Stimulated activated CD4-positive, alpha-beta T cell treated with anti-CD3 and anti-CD28 coated beads, Interleukin-2, amount 100 ng/mL, for 24 hours (primary cell): ENCODE measurements at places on chromosomes 11 and 22.

DNA sequence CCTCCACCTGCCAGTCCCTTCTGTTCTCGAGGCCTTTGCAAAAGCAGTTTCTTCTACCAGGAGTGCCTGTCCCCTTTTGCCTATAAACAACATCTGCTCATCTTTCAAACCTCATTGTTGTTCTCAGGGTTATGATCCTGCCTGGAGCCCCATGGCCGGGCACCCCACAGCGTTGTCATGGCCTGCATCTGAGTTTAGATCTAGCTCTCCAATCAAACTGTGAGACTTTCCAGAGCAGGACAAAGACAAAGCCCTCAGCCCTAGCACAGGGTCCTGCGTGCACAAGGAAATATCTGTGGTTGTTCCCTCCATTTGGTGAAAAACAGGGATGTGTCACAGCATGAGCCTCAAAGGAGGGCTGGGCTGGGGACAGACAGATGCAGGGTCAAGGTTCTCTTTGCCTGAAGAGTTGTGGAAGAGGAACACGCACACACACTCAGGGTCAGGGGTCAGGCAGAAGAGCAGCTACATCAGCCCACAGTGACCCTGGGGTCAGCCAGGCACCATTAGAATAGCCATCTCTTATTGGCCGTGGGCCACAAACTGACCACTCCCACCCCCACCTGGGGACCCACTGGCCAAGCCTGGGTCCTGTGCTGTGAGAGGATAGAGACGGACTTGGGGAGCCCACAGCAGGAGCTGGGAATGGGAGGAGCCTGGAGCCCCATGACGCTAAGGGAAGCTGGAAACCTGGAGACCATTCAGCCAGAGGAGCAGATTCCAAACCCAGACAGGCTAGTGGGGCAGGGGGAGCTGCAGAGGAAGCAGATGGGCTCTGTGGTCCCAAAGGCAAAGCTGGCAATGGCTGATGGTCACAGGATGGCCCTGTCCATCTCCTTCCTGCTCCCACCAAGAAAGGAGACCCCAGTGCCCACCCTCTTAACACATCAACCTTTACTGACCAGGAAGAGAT is 99.4 kb downstream of the PDE2A start:
- DNase-seq: no peak

GRCh38 chr22:48923165-48923865 is 904.4 kb downstream of the BRD1 start:
- no peak for DNase-seq

GRCh38 chr11:112514011-112514740 is 253.5 kb upstream of the PLET1 start:
- DNase-seq: no peak

DNA sequence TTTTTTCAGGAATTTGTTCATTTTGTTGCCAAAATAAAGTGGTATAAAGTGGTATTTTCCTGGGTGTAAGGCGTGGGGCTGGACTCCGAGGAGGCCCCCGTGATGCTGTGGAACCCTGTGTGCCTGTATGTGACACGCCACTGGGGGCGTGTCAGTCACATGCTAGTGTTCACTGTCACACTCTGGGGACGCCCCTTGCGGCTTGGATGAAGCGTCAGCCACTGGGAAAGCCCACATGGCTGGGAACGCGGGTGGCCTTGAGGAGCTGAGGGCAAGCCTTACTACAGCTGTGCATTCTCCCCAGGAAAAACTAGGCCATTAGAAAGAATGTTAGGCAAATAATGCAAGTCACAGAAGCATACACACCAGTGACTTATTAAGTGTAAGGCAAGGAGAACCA is 77.0 kb upstream of the SLC25A18 start:
- no peak for DNase-seq

DNA sequence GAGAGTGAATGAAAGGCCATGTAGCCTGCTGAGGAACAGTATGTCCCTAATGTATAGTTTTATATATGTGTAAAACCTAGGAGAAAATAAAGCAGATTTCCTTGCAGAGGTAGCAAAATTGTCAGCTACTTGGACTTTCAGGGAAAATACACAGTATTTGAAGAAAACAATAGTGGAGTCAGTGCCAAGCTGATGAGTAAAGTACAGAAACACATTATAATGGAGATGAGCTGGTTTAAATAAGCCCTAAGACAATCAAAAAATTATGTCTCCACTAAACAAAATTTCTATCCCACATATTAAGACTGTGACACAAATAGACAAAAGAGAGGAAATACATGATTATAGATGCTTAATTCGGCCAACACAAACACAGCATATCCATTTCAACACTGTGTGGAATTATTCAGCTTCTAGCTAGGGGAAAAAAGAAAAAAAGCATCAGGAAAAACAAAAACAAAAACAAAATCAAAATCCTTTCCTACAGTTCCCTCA is 75.9 kb downstream of the MAML2 start:
- DNase-seq: no peak

DNA sequence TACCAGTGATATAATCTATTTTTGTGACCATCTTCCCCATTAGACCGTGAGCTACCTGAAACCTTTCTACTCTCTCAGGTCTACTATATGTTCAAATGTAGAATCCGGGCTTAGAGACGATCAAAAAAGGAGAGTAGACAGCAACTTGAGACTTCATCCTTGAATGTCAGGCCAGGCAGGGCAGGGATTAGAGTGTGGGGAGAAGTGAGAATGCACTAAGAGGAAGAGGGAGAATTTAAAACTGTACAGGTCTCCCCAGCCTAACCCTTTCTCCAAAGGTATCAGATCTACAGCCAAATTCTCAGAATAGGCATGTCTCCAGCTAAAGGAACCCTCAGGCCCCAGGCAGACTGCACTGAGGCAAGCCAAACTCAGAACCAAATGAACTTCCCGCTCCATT is 935 bp downstream of the LAMTOR1 start:
- DNase-seq: no peak

DNA sequence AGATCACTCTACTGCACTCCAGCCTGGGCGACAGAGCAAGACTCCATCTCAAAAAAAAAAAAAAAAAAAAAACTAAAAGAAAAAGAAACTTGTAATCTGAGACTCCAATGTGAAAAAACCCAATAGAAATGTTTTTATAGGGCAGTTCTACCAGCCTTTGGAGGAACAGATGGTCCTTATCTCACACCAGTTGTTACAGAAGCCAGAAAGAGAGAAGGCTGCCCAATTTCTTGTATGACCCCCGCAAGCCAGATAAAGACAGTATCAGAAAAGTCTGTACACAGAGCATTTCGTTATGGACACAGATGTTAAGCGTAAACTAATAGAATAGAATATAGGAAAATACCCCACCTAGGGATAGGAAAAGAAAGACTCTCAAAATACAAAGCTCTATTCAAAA is 11.3 kb upstream of the TSGA10IP start:
- no peak for DNase-seq

GRCh38 chr22:38108561-38109319 is 1.7 kb downstream of the BAIAP2L2 start:
- DNase-seq: no peak

DNA sequence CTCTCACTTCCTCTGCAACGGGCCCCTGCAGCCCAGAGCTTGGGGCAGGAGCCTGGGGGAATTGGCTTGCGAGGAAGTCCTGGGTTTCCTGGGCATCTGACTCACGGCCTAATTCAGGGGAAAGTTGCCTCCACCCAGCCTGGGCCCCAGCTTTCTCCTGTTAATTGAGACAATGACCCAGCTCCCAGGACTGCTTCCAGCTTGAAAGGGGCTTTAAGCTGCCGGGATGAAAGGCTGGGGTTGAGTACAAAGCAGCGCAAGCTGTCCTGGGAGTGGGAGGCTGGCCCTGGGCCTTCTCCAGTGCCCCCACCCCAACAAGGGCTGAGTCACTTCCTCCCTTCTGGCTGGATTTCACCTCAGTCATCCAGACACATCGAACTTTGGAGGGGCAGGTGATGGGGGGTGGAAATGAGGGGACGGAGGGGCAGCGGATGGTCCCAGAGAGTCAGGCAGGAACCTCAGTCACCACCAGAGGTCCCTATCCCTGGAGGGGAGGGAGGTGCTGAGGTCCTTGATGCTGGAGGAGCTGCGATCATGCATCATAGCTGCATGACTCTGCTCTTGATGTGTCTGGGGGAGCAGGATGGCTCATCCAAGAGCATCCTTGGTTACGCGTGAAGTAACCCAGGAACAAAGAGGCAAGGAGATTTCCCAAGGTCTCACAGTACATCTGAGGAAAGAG is 30.1 kb upstream of the OAF start:
- peak; percentile 15 for DNase-seq

GRCh38 chr11:122098261-122098980 is 17.6 kb downstream of the BLID start:
- no peak for DNase-seq

DNA sequence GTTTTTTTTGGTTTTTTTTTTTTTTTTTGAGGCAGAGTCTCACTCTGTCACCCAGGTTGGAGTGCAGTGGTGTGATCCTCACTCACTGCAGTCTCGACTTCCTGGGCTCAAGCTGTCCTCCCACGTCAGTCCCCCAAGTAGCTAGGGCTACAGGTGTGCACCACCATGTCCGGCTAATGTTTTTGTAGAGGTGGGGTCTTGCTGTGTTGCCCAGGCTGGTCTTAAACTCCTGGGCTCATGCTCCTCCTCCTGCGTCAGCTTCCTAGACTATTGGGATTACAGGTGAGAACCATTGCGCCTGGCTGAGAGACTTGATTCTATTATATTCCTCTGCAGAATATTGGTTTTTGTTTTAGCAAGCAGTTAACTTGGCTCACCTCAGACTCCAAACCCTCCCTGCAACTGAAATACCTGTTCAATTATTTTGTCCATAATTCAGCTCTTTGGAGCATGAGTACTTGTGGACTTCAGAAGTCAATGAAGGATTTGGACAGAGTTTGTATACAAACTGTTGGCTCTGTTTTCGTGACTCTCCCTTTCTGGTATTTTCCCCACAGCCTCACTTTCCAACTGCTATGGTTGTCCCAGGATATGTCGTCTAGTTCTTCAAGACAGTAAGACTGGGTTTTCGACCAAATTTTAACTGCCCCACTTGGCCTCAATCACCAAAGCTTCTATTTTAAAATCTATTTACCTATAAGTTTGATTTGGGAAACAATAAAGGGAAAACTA is 69.1 kb upstream of the ADORA2A start:
- DNase-seq: no peak

DNA sequence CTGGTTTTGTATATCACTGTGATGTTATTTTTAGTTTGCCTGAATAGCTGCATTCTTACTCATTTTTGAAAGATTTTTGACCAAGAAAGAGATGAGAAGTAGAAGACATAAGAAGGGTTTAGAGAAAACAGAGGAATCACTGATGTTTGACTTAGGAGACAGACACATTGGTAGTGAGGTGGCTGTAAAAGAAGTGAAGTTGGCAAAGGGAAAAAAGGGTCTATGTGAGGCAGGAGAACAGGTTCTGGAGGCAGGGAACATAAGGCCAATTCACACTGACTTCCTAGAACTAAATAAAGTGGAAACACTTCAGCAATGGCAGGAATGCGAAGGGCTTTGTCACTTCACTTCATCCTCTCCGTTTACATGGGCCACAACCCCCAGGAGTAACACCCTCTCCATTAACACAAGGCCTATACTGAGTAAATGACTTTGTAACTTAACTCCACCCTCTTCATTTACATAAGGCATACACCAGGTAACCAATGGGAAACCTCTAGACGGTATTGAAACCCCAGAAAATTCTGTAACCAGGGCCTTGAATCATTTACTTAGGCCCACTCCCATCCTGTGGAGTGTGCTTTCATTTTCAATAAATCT is 36.5 kb downstream of the CTSC start:
- no peak for DNase-seq

- no peak for DNase-seq
Observed at GRCh38 chr11:76649011-76649410, 21.5 kb downstream of the LRRC32 start.

- no peak for DNase-seq
Observed at GRCh38 chr11:68146010-68146540, 24.9 kb upstream of the CHKA start.

DNA sequence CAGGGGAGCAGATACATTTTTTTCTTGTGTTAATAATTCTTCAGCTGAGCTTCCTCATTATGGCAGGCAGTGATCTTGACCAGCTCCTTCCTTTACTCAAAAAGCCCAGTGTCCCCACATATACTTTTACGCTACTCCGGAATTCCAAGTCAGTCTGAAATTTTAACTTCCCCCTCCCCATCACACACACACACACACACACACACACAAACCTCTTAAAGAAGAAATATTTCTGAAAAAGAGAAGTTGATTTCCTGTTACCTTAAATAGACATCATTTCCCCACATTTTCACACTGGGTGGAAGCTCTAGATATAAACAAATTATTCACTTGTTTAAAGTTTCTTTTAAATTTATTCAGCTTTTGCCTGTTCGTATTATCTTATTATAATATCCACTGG is 113.9 kb downstream of the DBX1 start:
- no peak for DNase-seq

- DNase-seq: no peak
Observed at GRCh38 chr11:64915376-64915887, 1.6 kb downstream of the ATG2A start.

DNA sequence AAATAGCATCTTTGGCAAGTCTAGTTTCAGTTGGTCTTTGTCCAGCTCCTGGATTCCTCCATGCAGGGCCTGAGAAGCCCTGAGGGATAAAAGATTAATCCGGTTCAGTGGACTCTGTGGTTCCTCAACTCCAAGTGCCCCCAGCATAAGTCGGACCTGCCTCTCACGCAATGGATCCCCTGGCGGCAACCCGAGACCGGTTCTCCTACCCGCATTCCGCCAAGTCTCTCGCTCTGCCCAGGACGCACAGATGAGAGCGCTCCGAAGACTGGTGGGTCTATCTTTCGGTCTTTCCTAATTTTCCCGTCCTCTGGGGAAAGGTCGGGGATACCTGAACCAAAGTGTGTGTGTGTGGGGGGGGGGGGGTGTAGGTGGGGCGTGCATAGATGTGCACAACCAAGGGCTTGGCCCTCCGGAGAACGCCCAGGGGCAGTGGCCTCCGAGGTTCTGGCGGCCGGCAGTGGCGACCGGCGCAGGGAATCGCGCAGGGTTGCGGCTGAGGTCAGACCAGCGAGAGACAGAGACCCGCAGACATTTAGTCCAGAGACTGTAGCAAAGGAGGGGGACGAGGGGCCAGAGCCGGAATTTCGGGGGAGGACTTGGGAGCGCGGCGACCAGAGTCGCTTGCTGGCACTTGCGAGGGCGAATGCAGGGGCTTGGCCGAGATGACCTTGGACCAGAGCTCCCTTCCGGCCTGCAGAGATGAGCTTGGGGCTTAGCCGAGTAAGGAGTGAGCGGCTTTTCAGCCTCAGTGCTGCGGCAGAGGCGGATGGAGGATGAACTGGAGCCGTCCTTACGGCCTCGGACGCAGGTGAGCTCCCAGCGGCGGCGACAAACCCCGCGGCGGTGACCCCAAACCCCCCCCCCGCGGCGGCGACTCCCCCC is 712 bp upstream of the SLC2A11 start:
- DNase-seq: no peak

- DNase-seq: no peak
Observed at GRCh38 chr11:132719684-132720083, 812.6 kb downstream of the OPCML start.

GRCh38 chr11:66859686-66860448 is 3.0 kb downstream of the LRFN4 start:
- no peak for DNase-seq

- no peak for DNase-seq
Observed at GRCh38 chr11:20125927-20126326, 34.3 kb downstream of the DBX1 start.

GRCh38 chr22:50289942-50290630 is 17.4 kb downstream of the PLXNB2 start:
- DNase-seq: no peak

GRCh38 chr11:113373981-113374560 is 13.5 kb upstream of the ANKK1 start:
- DNase-seq: no peak

GRCh38 chr11:121515335-121515671 is 62.5 kb upstream of the SORL1-AS1 start:
- no peak for DNase-seq
